Panc1 (cell line): ENCODE measurements at places on chromosomes 16 and 17. TPM values are rescaled to one million over a fixed set of nuclear protein-coding genes. Genes with fewer than 3 reads are reported as not detected.

Gene PRPSAP2
- 25.3 TPM for total RNA-seq

Gene ZG16
- total RNA-seq, result not detected

Gene C16orf96
- 0.15 TPM for total RNA-seq

Gene PYY
- total RNA-seq, result not detected

Gene SEZ6L2
- 70.7 TPM for total RNA-seq

Gene KCNJ12
- 2.7 TPM for total RNA-seq
